GM23248 (cell line): ENCODE measurements at places on chromosomes 11 and 22. TPM values are rescaled to one million over a fixed set of nuclear protein-coding genes. Genes with fewer than 3 reads are reported as not detected.

Gene XKR3
- not detected in 2 replicates for total RNA-seq

DNA sequence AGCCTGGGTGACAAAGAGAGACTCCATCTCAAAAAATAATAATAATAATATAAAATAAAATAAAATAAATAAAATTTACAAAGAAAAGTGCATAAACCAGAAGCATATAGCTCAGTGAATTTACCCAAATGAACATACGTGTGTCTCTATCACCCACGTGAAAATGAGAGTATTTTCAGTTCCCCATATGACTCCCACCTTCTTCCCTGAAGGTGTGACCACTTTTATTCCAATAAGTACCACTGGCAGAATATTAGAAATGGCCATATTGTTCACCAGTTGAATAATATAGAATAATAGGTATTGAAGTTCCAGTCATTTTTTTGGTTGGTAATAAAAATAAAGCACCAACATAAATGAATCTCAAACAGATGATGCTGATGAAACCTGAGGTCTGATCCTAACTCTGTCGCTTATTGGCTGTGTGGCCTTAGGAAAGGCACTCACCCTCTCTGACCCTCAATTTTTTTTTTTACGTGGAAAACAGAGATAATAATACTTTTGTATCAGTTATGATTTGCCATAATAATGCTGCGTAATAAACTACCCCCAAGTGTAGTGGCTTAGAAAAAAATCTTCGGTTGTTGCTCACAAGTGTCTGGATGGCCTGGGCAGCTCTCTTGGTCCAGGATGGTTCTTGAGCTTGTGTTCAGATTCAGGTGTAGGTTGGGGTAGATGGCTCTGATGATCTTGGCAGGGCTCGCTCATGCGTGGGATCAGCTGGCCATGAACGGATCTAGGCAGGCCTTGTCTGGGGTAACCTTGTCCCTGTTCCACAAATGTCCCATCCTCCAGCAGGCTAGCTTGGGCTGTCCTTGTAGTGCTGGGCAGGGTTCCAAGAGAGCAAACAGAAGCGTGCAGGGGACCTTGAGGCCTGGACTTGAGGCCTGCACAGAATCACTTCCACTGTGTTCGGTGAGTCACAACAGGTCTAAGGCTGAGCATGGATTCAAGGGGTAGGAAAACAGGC, 88.1 kb downstream of the MYO18B start:
- no peaks in the 10 kb centered on the region for H3K4me1 ChIP-seq
- no peak overlapping the region for H3K4me3 ChIP-seq
- H3K27ac ChIP-seq, result no peak overlapping the region
- H3K36me3 ChIP-seq, result no peaks in the 10 kb centered on the region

DNA sequence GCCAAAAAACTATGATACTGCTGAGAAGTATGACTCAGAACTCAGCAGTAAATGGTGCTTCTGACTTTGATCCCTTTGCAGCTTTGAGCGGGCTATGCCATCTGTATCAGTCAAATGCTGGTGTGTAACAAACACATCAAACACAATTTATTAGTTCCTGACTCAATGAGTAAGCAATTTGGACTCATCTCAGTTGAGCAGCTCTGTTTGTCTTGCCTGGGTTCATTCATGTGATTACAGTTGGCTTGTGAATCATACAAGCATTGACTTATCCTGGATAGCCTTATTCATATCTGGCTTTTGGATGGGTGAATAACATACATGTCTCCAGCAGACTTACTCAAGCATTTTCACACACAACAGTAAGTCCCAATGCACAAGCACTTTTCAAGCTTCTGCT, 858.8 kb downstream of the METTL15 start:
- no peak overlapping the region for H3K27ac ChIP-seq
- peak; percentile 23 for DNase-seq
- H3K27me3 ChIP-seq, result no peaks in the 10 kb centered on the region
- H3K36me3 ChIP-seq, result no peaks in the 10 kb centered on the region
- H3K4me1 ChIP-seq, result peaks cover 38% of the 10 kb centered on the region
- H3K4me3 ChIP-seq, result no peak overlapping the region

- no peak overlapping the region for H3K4me3 ChIP-seq
- no peak overlapping the region for H3K27ac ChIP-seq
- H3K4me1 ChIP-seq, result peaks cover 3% of the 10 kb centered on the region
- H3K36me3 ChIP-seq, result no peaks in the 10 kb centered on the region
Observed at GRCh38 chr11:78000193-78000592, 5.7 kb upstream of the INTS4 start.

DNA sequence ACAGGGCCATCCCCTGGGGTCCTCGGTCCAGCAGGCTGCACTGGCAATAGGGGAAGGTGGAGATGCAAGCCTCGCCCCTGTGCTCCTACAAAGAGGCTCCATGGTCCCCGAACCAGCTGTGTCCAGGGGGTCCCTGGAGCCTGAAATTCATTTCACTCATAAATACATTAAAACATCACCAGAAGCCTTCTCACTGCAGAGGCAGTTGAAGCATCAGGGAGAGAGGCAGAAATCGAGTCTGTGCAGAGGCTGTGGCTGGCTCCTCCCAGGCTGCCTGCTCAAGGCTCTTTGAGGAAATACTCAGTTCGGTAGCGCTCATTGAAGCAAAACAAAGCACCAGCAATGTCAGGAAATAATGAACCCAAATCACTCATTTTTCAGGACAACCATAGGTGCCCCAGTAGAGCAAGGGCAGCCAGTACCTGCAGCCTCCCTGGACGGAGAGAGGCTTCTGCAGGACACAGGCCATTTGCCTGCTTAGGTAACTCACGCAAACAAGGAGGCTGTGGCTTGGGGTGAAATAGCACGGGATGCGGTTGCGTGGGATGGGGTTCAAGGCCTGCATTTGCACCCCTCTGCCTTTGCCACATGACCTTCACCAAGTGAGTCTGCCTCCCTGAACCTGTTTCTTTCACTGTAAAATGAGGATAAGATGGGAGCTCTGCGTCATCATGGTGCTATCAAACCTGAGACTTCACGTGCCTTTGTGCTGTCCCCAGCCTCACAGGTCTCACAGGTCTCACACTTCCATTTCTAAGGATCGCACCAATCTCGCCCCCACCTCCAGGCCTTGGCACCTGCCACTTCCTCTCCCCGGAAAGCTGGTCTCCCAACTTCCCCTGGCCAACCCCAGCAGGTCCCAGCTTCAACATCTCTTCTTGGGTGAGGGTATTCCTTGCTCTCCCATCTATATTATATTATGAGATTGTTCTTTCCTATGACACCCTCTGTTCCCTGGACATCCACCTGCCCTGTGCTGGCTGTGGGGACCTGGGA, 84.3 kb upstream of the SHISAL1 start:
- peaks cover 13% of the 10 kb centered on the region; the same call in 1 of the 2 replicates for H3K27me3 ChIP-seq
- H3K4me1 ChIP-seq, result no peaks in the 10 kb centered on the region
- H3K36me3 ChIP-seq, result no peaks in the 10 kb centered on the region
- H3K4me3 ChIP-seq, result no peak overlapping the region
- no peak overlapping the region for H3K27ac ChIP-seq

GRCh38 chr11:91041626-91042025, 818.8 kb upstream of the CHORDC1 start:
- no peak overlapping the region for H3K27ac ChIP-seq
- H3K4me1 ChIP-seq, result no peaks in the 10 kb centered on the region
- no peaks in the 10 kb centered on the region for H3K36me3 ChIP-seq
- no peak for DNase-seq
- no peaks in the 10 kb centered on the region for H3K27me3 ChIP-seq

DNA sequence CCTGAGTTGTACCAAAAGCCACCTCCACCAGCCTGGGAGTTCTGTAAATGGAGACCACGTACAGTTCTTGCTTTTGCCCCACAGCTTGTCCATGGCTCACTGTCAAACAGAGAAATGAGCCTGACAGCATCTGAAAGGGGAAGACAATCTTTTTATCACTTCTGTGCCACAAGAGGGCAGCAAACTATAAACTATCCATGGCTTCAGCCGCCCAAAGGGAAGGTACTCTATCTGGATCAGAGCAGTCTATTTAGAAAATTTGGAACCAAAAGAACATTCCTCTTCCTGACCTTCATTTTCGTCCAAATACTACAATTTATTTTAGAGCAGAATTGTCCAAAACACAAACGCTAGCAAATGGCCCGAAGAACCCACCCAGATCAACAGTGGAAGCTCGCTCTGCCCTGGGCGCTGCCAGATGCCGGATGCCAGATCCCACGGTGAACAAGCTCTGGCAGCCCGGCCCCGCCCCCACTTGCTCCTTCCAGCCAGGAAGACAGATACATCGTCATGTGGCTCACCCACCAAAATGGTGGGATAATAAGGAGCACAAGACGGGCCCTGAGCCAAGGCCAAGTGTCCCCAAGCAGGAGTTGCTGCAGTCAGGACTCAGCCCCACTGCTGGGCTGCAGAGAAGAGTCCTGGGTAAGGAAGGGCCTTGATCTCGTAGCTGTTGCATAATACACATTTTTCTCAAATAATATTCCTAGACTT, 23.9 kb upstream of the SCGB1A1 start:
- peak overlapping the region; percentile 71 for H3K4me3 ChIP-seq
- DNase-seq, result peak; percentile 91
- no peaks in the 10 kb centered on the region for H3K27me3 ChIP-seq
- H3K4me1 ChIP-seq, result peaks cover 23% of the 10 kb centered on the region
- peak overlapping the region; percentile 34 for H3K27ac ChIP-seq

DNA sequence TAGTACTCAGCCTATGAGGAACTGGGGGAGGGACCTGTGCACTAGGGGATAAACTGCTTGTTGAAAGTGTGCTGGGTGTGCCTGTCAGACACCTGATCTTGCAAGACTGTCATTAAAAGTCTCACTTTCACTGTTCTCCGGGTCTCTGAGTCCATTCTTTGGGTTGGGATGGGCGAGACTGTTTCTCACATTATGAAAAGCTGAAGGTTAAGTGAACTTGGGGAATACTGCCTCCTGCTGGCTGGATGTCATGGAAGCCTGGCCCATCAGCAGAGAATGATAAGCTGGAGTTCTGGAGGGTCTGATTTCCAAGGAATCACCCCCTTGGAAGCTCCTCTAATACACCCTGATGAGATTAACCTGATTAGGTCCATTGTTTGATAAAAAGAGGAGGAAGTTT, 9.0 kb upstream of the VPREB1 start:
- H3K27ac ChIP-seq, result no peak overlapping the region
- H3K4me3 ChIP-seq, result no peak overlapping the region
- H3K27me3 ChIP-seq, result peaks cover 4% of the 10 kb centered on the region
- DNase-seq, result peak; percentile 23

GRCh38 chr22:45197606-45198462, 34.1 kb downstream of the NUP50 start:
- H3K4me3 ChIP-seq, result no peak overlapping the region
- DNase-seq, result no peak
- no peak overlapping the region for H3K27ac ChIP-seq
